Activated T-helper 2 cell treated with anti-CD3 and anti-CD28 coated beads, Interferon-gamma antibody, Interleukin-2, Interleukin-4, amounts not matched to agents 10 μg/mL and 5 μg/mL and 100 μg/mL, durations not matched to agents 14 hours and 24 hours and 36 hours (primary cell): ENCODE measurements at places on chromosomes 1 and 21. TPM values are rescaled to one million over a fixed set of nuclear protein-coding genes. Genes with fewer than 3 reads are reported as not detected.

KPRP gene
- total RNA-seq, result not detected in 2 replicates

- no peaks in the 10 kb centered on the region for H3K27me3 ChIP-seq
- peaks cover 56% of the 10 kb centered on the region for H3K4me1 ChIP-seq
- peaks cover 30% of the 10 kb centered on the region for H3K36me3 ChIP-seq
- H3K4me3 ChIP-seq, result no peak overlapping the region
- H3K27ac ChIP-seq, result no peak overlapping the region
- no peak for DNase-seq
These were observed 82.5 kb upstream of the DPH5 start for GRCh38 chr1:101108111-101108500.

- no peaks in the 10 kb centered on the region for H3K36me3 ChIP-seq
- H3K4me3 ChIP-seq, result no peak overlapping the region
- no peak overlapping the region for H3K27ac ChIP-seq
- DNase-seq, result no peak
- H3K27me3 ChIP-seq, result no peaks in the 10 kb centered on the region
These were observed 103.3 kb downstream of the RABGAP1L start for GRCh38 chr1:174262349-174263241.

GRCh38 chr1:8398677-8399076, 80.8 kb downstream of the SLC45A1 start:
- H3K27ac ChIP-seq, result no peak overlapping the region
- no peak overlapping the region for H3K4me3 ChIP-seq
- DNase-seq, result no peak
- peaks cover 53% of the 10 kb centered on the region for H3K4me1 ChIP-seq
- peaks cover 41% of the 10 kb centered on the region for H3K36me3 ChIP-seq
